CD4-positive, alpha-beta T cell treated with Interleukin-6 for 4 hours (primary cell): ENCODE measurements at places on chromosomes 5 and 9.

GRCh38 chr5:96426831-96427230 is 6.2 kb downstream of the PCSK1 start:
- no peak for DNase-seq

- peak; percentile 93 for DNase-seq
Measured at GRCh38 chr5:180803181-180804128, 849 bp upstream of the MGAT1 start.

DNA sequence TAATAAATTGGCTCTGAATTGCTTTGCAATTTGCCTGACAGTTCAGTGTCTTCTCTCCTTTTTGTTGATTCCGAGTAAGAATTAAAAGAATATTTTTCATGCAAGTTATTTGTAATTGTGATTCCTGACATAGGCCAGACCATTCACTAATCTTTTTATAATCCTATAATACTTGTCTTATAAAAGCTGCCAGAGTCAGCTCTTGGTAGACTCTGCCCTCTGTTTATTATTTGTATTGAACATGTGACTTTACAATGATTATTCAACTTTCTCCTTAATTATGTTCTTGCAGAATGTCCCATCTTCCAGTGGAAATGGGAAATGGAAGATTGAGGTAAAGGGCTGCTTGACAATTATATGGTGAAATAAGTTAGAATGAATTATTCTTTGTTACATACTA is 121.0 kb downstream of the SV2C start:
- DNase-seq, result no peak

DNA sequence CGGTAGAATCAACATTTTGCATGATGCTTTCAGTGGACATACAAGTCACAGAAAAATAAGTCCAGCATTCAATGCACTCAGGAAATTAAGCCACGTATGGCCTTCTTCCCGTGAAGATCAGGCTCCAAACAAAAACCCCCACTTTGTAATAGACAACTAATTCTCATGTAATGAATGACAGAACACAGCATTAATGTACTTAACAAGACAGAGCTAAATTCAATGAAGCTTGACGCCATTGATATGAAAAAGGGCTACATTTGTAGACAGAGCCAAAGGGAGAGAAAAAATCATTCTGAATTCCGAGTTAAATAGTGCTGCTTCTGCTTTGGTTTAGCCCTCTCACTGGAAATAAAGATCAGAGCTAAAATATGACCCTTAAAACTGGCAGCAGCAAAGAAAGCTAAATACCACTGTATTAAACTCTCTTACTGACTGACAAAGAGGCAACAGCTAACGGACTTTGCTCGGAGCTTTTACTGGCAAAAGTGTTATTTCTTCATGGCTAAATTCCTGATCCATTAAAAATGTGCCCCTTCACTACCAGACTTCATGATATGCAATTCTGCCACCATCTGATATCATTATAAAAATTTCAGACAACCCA is 250.5 kb downstream of the BNC2 start:
- no peak for DNase-seq

GRCh38 chr9:88721025-88721424 is 186.0 kb downstream of the NXNL2 start:
- no peak for DNase-seq

GRCh38 chr5:113721171-113721570 is 207.7 kb downstream of the YTHDC2 start:
- DNase-seq, result no peak

DNA sequence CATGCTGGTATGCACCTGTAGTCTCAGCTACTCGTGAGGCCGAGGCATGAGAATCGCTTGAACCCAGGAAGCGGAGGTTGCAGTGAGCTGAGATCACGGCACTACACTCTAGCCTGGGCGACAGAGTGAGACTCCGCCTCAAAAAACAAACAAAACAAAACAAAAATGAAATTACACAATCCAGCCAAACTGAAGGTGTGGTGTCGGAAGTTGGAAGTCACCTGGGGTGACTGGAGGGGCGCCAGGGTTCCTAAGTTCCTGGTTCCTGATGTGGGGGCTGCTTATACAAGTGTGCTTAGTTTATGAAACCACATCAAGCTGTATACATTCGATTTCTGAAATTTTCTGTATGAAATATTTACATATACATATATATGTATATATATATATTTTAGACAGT is 3.7 kb upstream of the DOLPP1 start:
- no peak for DNase-seq

DNA sequence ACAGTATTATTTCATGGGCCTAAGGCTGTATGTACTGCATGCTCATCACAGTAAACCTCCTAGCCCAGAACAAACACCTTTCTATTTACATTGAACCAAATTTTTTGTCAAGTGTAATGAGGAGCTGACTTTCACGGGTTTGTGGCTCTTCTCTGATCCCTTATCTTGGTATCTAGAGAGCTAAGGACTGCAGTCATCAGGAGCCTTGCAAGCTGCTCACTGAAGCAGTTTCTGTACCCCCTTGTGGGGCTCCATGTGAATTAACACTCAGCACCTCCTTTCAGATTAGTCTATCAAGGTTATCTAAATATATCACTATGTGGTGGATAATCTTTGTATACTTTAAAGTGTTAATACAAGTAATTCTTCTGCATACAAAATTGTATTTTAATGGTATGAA is 108.2 kb downstream of the AUH start:
- DNase-seq, result no peak

DNA sequence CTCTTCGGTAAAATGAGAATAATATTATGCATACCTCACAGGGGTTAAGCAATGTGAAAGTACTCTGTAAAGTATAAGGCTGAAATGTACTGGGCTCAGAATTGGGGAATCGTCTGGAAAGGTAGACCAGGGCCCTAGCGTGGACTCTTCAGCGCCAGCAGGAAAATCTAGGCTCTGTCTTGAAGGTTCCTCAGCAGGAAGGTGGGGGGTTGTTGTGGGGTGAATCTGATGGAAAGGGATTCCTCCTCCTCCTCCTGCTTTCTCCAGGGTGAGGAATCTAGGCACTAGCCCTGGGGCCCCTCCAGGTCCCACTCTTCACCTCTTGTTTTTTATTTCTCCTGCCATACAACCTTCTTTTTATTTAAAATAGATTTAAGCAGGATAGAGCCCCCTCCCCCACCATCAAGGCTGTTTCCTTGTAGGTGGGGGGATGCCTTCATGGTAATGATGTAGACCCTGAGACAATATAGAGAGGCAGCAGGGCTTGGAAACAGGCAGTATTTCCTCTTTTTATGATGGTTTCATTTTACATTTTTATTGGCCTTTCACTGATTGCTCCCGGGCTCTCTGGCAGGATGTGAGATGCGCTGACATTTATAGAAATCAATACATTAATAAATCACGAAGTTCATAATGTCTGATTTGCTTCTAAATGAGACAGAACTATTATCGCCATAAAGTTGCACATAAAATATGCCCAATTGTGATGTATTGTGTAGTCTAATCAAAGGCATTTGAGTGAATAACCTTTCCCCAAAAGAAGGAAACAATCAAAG is 78.9 kb upstream of the GABRP start:
- DNase-seq, result no peak

DNA sequence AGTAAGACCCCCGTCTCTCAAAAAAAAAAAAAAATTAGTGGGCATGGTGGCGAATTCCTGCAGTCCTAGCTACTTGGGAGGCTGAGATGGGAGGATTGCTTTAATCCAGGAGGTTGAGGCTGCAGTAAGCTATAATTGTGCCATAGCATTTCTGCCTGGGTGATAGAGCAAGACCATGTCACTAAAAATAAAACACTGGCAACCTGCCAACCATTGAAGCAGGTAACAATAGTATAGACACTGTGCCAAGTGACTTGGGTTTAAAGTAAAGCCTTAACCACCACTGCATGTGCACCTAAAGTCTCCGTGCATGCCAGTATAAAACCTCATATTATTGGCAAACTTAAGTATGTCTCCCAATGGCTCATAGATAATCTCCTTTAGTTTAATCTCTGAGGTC is 3.4 kb upstream of the APBA1 start:
- no peak for DNase-seq

- no peak for DNase-seq
Measured at GRCh38 chr5:21236971-21237427, 1249.0 kb upstream of the CDH18 start.

GRCh38 chr9:99058964-99059921 is 45.7 kb upstream of the TGFBR1 start:
- DNase-seq, result peak; percentile 35

GRCh38 chr5:139574641-139575312 is 13.6 kb downstream of the UBE2D2 start:
- peak; percentile 29 for DNase-seq

DNA sequence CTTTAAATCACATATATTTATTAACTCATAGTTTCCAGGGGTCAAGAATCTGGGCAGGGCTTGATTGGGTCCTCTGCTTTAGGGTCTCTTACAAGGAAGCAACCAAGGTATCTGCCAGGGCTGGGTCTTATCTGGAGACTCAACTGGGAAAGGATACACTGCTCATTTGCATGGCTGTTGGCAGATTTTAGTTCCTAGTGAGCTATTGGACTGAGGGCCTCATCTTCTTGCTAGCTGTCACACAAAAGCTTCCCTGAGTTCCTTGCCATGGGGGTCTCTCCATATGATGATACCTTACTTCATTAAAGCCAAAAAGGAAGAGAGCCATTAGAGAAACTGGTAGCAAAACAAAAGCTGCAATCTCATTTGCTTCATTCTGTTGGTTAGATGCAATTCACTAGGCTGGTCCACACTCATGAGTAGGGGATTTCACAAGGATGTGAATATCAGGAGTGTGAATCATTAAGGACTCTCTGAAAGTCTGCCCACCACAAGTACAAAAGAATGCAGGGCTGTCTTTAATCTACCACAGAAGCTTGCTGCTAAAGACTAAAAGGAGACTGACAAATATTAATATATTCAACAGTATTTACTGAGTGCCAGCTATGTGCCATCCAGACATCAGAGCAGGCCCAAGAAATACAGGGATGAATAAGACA is 42.0 kb upstream of the TIMD4 start:
- no peak for DNase-seq

DNA sequence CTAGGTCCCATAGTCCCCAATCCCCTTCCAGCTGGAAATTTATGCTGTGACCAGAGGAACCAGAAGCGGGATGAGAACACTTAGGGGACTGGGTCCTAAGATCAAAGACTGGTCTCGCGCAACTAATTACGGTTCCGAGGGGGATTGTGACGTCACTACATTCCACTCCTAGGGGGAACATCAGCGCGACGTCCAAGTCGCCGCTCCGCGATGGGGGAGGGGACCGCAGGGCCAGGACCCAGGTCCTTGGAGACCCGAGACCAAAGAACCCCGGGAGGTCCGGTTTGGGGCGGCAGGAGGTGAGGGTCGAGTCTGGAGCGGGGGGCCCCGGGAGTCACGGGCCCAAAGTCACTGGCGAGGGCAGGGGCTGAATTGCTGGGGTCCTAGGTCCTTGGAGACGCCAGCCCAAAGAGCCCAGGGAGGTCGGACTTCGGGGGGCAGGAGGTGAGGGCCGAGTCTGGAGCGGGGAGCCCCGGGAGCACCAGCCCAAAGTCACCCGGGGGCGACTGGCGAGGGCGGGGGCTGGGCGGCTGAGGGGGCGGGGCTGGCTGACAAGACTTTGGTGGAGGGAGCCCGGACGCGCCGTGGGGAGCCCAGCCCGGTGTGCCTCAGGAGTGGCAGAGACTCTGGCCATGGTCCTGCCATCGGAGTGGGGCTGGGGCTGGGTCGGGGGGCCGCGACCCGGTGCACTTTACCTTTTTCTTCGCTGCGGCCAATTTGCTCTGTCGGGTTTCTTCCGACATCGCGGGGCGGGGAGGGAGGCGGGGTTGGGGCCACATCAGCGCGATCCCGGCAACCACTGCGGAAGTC is at the start of gene GOLGA2:
Gene GOLGA2, minus strand, starts transcription at position 810 of the 810 bp plus-strand sequence. Its CDS starts 31 bp downstream, at position 779.
- DNase-seq, result peak; percentile 7

DNA sequence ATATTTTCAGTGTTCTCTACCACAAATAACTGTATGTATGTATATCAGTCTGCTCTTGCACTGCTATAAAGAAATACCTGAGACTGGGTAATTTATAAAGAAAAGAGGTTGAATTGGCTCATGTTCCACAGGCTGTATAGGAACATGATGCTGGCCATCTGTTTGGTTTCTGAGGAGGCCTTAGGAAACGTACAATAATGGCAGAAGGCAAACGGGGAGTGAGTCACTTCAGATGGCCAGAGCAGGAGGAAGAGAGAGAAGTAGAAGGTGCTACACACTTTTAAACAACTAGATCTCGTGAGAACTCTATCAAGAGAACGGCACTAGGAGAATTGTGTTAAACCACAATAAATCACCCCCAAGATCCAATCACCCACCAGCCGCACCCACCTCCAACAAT is 121.7 kb downstream of the ADAMTS6 start:
- no peak for DNase-seq

DNA sequence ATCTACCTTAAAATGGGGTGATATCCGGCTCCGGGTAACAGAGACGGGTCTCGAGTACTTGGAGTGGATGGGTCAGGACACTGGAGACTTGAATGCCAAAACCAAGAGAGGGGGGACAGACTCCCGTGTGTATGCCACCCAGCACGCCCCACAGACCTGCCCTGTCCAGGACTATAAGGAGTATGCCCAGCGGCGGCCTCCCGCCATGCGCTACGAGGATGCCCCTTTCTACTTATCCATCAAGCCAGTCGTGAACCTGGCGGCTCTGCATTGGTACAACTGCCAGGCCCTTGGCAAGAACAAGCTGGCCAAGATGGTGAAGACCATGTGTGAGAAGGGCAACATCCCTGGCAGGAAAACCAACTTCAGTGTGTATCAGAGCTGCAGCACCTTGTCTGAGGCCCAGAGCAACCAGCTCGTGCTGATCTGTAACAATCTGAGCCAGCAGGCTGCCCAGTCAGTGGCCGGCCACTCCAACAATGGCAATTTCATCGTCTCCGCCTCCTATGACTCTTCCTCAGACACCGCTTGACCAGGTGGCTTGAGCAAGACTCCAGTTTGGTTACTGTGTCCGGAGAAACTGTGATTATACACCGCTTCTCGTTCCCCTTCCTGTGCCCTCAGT is 99.4 kb downstream of the INIP start:
- DNase-seq, result no peak

GRCh38 chr9:128903871-128904620 is 16.7 kb upstream of the PHYHD1 start:
- DNase-seq, result peak; percentile 28

GRCh38 chr9:73680831-73681230 is 529.2 kb downstream of the ANXA1 start:
- DNase-seq, result no peak

DNA sequence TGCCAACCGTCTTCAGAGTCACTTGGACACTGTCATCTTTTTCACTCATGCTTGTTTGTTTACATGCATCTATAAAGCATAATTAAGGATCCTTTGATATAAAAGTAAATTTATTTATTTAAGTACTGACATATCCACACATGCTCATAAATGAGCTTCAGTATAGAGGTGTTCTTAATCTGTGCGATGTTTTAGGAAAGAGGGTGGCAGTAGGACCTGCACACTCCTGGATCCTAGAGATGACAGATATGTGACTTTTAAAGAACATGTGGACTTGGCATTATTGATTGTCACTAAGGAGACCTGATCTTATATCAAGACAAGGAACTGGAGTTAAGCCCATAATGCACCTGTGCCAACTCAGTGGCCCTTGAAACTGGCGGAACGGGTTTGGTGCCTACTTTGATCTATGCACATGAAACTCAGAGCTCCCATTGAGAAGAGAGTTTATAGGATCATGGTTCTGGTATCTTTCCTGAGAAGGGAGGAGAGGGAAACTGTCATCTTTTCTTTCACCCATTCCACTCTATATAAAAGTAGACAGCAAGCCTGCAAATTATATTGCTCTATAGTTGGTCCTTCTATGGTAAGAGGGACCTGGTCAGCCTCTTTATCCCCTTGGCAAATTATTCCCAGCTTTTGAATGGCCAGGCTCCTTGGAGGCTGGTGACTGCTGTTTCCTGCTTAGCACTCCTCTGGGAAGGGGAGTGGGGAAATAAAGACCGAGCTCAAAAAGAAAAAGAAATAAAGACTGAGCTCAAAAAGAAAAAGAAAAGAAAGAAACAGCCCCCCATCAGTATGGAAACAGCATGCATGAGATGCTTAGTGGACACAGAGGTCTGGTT is 57.8 kb upstream of the LIFR start:
- no peak for DNase-seq
